ENCODE measurements at places on chromosomes 2 and 18.

DNA sequence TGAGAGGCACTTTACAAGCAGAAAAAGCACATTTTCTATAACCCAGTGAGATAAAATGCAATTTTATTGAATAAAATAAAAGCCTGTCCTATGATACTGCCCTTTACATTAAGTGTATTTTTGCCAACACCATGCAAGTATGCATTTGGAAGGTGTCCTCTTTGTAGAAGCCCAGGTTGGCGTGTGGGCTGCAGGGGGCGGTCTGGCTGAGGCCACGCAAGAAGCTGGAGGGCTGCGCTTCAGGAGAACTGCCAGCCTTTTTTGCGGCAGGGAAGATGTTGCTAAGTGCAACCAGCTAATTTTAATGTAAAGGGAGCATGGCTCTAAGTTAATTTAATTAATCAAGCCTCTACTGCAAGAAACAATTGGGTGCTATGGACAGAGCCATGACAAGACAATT, 562.8 kb upstream of the SALL3 start:
- DNase-seq, result no peak

DNA sequence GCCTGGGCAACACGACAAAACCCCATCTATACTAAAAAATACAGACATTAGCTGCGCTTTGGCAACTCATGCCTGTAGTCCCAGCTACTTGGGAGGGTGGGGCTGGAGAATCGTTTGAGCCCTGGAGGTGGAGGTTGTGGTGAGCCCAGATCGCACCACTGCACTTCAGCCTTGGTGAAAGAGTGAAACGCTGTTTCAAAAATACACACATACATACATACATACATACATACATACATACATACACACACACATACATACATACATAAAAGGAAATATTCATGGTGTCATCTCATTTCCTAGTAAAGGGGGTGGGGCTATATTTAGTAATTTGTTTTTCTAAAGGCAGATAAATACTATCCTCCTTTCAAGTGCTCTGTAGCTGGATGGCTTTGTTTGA, 205.1 kb downstream of the PARD3B start:
- no peak for DNase-seq

DNA sequence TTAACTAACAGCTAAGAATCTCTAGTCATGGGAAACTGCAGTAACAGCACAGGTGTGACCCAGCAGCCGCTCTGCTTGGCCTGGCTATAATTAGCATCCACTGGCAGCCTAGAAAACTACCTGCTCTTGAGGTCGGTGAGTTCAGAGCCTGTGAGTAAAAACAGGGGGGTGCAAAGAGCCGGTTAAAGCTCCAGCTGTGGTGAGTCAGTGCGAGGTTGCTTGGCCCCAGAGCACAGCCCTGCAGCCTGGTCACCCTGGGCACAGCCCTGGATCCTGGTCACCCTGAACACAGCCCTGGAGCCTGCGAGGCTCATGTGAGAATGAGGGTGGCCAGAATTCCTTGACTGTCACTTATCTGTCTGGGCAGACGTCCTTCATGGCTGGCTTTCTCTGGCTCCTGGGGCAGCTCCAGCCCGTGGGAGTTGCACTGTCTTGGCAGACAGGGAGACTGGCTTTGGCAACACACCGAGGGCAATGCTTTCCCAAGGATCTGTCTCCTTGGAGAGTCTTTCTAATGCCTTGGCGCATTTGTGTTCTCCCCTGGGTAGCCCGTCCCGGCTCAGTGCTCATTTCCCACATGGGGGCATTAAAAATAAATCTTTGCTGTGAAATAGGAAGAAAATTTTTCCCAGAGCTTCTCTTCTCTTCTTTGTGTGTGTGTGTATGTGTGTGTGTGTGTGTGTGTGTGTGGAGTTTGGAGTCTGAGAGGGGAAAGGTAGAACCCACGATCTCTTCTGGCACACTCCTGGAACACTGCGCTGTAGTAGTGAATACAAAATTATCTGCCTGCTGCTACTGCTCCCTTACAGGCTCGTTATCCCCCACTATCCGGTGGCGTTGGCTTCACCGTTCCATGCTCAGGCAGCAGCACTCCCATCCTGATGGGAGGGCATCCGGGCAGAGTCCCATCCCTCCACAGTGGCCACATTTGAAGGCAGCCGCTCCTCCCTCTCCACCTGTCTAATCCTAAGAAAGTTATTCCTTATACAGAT, 250.2 kb upstream of the MEX3C start:
- DNase-seq, result no peak

GRCh38 chr2:220046507-220046906, 419.1 kb downstream of the SLC4A3 start:
- no peak for DNase-seq

DNA sequence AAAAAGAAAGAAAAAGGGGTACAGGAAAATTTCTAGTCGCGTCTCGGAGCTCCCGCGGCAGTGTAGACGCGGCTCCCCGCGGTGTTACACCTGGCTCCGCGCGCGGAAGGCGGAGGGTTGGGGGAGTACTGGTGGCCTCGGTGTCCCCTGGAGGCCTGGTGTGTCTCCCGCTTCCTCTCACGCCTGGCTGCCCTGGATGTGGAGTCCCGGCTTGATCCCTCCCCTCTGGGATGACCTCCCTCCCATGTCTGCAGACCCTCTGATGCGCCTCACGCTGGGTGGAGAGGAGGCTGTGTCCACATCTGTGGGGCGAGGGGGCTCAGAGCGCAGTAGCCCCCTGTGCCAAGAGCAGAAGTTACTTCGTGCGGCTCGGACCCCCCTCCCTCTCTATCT, 1.2 kb downstream of the KIF5C start:
- DNase-seq, result no peak

- DNase-seq, result no peak
Measured at GRCh38 chr18:22742409-22742808, 190.7 kb upstream of the RBBP8 start.

- no peak for DNase-seq
Measured at GRCh38 chr2:69677914-69678313, 34.4 kb upstream of the AAK1 start.

Data from stimulated activated CD4-positive, alpha-beta T cell treated with anti-CD3 and anti-CD28 coated beads, Interleukin-15, amount 100 ng/mL, for 48 hours (primary cell).